ENCODE measurements at places on chromosomes 12 and 14.

- H3K27ac ChIP-seq, result no peak overlapping the region
- DNase-seq, result no peak
- no peak overlapping the region for H3K4me3 ChIP-seq
- no peaks in the 10 kb centered on the region for H3K27me3 ChIP-seq
- H3K36me3 ChIP-seq, result no peaks in the 10 kb centered on the region
- no peaks in the 10 kb centered on the region for H3K4me1 ChIP-seq
Measured at GRCh38 chr14:88616697-88617096, 53.9 kb downstream of the ZC3H14 start.

DNA sequence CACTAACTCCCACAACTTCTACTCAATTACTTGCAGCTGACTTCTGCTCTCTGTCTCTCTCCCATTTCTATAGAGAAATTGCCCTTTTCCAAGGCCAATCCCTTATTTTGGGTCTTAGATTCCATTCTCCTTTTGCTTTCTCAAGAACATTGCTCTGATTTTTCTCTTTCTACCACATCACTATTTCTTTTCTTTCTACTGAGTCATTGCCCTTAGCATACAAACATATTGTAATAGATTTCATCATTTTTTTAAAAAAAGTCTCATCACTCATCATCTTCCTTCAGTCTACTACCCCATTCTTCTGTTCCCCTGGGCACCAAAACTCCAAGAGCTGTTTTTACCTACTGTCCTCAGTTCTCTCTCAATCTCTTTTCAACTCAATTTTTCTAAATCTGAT lies 4.4 kb upstream of the KCNA1 start:
- H3K27ac ChIP-seq, result no peak overlapping the region
- H3K4me3 ChIP-seq, result no peak overlapping the region
- H3K4me1 ChIP-seq, result peaks cover 4% of the 10 kb centered on the region
- no peaks in the 10 kb centered on the region for H3K36me3 ChIP-seq
- DNase-seq, result no peak
- peaks cover 40% of the 10 kb centered on the region for H3K27me3 ChIP-seq

DNA sequence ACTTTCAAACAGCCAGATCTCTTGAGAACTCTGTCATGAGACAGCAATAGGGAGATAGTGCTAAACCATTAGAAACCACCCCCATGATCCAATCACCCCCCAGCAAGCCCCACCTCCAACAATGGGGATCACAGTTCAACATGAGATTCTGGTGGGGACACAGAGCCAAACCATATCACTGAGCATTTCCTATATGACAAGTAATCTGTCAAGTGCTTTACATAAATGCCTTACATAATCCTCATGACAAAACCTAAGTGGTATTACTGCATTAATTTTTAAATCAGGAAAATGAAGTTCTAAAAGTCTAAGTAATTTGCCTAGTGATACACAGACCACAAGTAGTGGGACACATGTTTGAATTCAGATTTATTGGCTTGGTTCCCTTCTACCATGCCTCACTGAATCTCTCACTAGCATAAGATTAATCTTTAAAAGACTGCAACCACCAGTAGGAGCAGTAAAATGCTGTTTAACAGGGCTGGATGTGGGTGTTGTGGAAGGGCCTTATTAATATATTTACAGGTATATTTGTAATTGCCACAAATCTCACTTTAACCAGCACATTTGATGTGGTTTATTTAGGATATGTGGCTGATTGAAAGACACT lies 323.1 kb upstream of the FBXO33 start:
- H3K27me3 ChIP-seq, result no peaks in the 10 kb centered on the region
- no peak overlapping the region for H3K4me3 ChIP-seq
- no peaks in the 10 kb centered on the region for H3K4me1 ChIP-seq
- H3K36me3 ChIP-seq, result no peaks in the 10 kb centered on the region

- no peak for DNase-seq
- no peaks in the 10 kb centered on the region for H3K36me3 ChIP-seq
- no peak overlapping the region for H3K27ac ChIP-seq
- H3K27me3 ChIP-seq, result no peaks in the 10 kb centered on the region
- H3K4me3 ChIP-seq, result no peak overlapping the region
Measured at GRCh38 chr14:44163946-44164345, 343.1 kb downstream of the FSCB start.

DNA sequence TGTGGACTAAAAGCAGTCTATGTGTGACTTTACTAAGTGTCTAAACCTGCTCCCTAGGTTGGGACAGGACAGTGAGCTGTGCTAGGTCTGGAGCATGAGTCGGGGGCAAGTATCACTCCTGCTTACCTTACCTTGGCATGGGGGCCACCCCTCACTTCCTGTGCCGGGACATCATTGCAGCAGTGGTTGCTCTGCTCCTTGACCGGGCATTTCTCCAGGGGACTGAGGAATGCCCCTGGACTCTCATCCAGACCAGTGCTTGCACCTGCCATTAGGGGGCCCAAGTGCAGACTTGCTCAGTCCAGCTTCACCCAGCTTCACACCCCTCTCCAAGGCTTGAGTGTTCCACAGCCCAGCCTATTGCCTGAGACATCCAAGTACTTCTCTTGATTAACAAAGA lies 84.7 kb upstream of the NELL2 start:
- no peaks in the 10 kb centered on the region for H3K27me3 ChIP-seq
- no peaks in the 10 kb centered on the region for H3K36me3 ChIP-seq
- no peak overlapping the region for H3K27ac ChIP-seq
- no peak for DNase-seq
- H3K4me1 ChIP-seq, result no peaks in the 10 kb centered on the region
- H3K4me3 ChIP-seq, result no peak overlapping the region

GRCh38 chr12:104490850-104491249 lies 34.1 kb downstream of the CHST11 start:
- no peaks in the 10 kb centered on the region for H3K27me3 ChIP-seq
- H3K4me1 ChIP-seq, result no peaks in the 10 kb centered on the region
- no peak for DNase-seq
- H3K4me3 ChIP-seq, result no peak overlapping the region

DNA sequence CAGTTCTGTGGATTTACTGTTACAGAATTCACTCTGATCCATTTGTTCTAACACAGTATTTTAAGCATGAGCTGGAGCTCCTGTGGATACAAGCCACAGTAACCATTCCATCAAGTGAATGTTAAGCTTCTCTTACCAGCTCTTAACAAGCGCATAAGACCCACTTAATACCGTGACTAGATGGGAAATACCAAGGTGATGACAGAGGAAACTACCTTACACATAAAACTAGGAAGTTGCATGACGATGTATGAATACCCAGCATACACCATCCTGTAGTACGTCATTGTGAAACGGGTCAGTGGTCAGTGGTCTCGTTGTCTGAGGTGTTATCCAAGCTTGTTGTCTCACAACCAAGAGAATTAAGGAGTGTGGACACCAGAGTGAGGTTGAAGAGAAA lies 2.0 kb upstream of the GALC start:
- no peak overlapping the region for H3K27ac ChIP-seq
- DNase-seq, result no peak
- H3K27me3 ChIP-seq, result no peaks in the 10 kb centered on the region
- H3K36me3 ChIP-seq, result no peaks in the 10 kb centered on the region

DNA sequence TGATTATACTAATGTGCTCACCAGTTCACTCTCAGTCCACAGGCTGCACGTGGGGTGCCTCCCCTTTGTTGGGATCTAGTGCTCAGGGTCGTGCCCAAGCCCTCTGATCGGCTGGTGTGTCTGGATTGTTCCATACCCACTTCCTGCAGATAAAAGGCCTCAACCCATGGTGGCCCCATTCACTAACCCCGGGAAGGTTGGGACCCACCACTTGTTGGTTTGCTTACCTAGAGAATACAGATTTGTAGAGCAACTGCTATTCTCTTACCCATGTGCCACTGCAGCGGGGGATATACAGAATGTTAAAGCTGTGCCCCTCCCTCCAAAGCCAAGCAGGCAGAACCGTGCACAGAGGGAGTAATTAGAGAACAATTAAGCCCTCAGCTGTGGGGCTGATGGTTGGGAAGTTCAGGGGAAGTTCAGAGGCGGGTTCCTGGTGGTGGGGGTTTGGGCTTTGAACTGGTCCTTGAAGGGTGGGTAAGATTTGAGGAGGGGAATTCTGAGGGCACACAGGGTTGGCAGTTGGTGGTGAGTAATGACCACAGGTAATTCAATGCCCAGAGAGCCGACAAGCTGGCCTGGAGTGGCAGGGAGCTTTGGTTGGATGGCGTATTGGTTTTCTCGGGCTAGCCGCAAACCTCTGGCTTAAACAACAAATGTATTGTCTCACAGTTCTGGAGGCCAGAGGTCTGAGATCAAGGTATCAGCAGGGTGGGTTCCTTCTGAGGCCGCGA lies 68.8 kb downstream of the ADCK1 start:
- no peak overlapping the region for H3K4me3 ChIP-seq
- no peak overlapping the region for H3K27ac ChIP-seq
- H3K36me3 ChIP-seq, result no peaks in the 10 kb centered on the region
- no peaks in the 10 kb centered on the region for H3K4me1 ChIP-seq
- no peaks in the 10 kb centered on the region for H3K27me3 ChIP-seq
- no peak for DNase-seq

DNA sequence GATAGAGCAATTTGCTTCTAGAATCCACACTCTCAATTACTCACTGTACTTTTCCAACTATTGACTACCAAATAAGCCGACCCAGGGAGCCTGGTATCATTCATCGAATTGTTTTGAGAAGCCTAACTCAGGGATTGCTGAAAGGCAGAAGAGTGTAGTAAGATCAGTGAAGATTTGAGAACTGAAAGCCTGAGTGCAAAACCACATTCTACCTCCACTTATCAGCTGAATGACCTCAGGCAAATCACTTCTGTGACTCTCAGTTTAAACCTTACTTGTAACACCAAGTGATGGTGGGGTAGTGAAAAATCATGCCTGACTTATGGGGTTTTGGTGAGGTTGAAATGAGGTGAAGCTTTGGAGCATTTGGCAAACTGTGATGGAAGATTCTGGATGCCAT lies 126.1 kb upstream of the MAX start:
- no peak overlapping the region for H3K4me3 ChIP-seq
- DNase-seq, result no peak
- H3K36me3 ChIP-seq, result no peaks in the 10 kb centered on the region
- peaks cover 4% of the 10 kb centered on the region for H3K4me1 ChIP-seq

GRCh38 chr14:77421201-77421600 lies 2.1 kb downstream of the NOXRED1 start:
- no peak overlapping the region for H3K4me3 ChIP-seq
- H3K4me1 ChIP-seq, result no peaks in the 10 kb centered on the region
- no peak overlapping the region for H3K27ac ChIP-seq
- no peak for DNase-seq

- no peak for DNase-seq
- H3K27me3 ChIP-seq, result no peaks in the 10 kb centered on the region
- no peaks in the 10 kb centered on the region for H3K36me3 ChIP-seq
- no peak overlapping the region for H3K4me3 ChIP-seq
- H3K27ac ChIP-seq, result no peak overlapping the region
- no peaks in the 10 kb centered on the region for H3K4me1 ChIP-seq
Measured at GRCh38 chr14:103657471-103657870, 28.5 kb downstream of the KLC1 start.

DNA sequence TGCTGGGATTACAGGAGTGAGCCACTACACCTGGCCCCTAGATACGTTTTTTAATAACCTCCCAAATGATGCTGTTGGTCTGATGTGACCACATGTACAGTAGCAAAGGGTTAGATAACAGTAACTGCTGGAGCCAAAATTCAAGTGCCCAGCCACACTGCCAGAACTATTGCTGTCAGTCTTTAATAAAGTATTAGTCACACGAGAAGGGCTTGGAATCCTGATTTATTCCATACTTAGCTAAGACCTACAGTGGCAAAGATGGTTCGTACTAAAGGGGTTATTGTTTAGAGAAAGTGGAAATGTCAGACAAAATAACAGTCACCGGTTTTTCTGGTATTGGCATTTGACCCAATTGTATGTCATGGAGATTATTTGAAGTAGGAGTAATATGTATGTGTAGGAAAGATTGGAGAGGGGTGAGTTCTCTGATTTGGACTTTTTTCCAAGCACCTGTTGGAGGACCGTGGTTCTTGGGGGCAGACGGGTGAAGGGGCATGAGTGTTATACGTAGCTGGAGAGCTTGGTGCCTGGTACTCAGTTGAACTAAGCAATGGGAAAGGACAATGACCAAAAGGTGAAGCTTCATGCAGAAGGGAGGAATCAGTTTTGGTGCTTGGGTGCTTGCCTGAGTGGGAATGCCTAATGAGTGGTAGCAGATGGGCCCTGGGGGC lies 9.7 kb downstream of the TUBA1C start:
- no peaks in the 10 kb centered on the region for H3K4me1 ChIP-seq
- DNase-seq, result no peak
- H3K36me3 ChIP-seq, result no peaks in the 10 kb centered on the region
- H3K4me3 ChIP-seq, result no peak overlapping the region

Measured in breast epithelium (tissue), 4 donors.